ENCODE measurements at places on chromosomes 1 and 21.

GRCh38 chr1:205294934-205295333 is 26.6 kb downstream of the NUAK2 start:
- DNase-seq = no peak

DNA sequence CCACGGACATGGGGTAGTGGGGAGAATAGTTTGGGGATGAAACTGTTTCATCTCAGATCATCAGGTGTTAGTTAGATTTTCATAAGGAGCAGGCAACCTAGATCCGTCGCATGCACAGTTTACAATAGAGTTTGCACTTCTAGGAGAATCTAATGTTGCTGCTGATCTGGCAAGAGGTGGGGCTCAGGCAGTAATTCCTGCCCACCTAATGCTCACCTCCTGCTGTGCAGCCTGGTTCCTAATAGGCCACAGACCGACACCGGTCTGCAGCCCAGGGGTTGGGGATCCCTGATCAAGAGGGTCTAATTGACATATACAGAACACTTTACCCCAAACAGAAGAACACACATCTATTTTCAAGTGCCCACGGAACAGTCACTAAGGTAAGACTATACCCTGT is 275.1 kb downstream of the PTPRU start:
- no peak for DNase-seq

DNA sequence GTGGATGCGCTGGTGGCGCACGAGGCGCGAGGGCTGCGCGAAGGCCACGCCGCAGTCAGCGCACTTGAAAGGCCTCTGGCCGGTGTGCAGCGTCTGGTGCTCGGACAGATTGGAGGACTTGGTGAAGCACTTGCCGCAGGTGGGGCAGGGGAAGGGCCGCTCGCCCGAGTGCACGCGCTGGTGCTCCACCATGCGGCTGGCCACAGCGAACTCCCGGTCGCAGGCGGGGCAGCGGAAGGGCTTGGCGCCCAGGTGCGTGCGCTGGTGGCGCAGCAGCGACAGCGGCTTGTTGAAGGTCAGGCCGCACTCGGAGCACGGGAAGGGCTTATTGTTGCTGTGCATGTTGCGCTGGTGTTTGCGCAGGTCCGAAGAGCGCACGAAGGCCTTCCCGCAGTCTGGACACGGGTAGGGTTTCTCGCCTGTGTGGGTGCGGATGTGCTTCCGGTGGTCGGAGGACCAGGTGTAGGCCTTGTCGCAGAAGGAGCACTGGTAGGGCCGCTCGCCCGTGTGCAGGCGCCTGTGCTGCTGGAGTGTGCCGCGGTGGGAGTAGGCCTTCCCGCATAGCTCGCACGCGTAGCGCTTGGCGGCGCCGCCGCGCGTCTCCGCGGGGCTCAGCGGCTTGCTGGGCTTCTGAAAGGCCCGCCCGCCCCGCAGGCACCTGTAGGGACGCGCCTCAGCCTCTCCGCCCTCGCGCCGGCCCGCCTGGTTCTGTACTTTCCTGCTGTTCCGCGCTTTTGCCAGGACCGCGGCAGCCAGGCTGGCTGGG is 4.7 kb downstream of the ZNF648 start:
- no peak for DNase-seq

- no peak for DNase-seq
Observed at GRCh38 chr21:35538386-35538785, 489.3 kb upstream of the RUNX1 start.

GRCh38 chr1:914131-914890 is 9.4 kb upstream of the SAMD11 start:
- DNase-seq = no peak

GRCh38 chr21:26852423-26852822 is 7.2 kb upstream of the ADAMTS1 start:
- no peak for DNase-seq

Data from activated T-cell treated with anti-CD3 and anti-CD28 coated beads for 24 hours (primary cell).